ENCODE measurements at places on chromosomes 1 and 21.

- no peak for DNase-seq
Observed at GRCh38 chr1:87404296-87404695, 75.6 kb downstream of the LMO4 start.

DNA sequence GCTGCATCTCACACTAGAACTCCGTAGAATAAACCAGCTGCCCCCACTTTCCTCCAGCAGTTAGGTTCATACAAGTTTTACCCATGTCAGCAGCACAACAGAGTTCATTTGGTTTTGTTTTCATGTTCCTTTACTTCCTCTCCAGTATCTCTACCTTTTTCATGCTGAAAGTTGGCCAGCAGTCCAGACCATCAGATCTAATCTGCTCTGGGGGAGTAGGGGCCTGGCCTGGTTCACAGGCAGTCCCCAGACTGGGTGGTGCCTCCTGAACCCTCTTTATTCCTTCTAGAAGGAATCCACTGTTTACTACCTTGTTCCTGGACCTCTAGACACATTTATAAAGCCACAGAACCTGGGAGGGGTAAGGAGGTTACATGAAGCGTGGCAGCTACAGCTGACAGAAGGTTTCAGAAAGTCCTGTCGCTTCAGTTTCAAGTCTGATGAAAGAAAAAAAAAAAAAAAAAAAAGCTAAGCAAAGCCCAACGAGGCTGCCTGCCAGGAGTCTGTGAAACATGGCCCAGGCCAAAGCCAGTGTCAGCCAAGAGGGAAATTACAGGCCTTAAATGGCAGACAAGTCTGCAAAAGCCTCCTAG is 184.6 kb upstream of the JUN start:
- no peak for DNase-seq

DNA sequence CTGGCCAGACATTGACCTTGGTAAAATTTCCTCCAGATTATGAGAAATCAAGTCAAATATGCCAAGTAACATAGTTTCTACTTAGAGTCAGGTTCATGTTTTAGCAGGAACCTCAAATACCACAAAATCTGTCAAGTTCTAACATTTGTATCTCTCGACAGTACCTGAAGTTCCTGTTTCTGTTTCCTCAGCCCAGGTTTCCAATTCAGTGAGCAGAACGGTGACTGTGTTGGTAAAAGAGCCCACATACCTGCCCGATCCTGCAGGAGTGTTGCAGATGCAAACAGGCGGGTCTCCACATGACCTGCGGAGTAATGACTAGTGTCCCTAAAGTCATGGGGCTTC is 57.9 kb upstream of the LGALS8 start:
- DNase-seq: no peak

DNA sequence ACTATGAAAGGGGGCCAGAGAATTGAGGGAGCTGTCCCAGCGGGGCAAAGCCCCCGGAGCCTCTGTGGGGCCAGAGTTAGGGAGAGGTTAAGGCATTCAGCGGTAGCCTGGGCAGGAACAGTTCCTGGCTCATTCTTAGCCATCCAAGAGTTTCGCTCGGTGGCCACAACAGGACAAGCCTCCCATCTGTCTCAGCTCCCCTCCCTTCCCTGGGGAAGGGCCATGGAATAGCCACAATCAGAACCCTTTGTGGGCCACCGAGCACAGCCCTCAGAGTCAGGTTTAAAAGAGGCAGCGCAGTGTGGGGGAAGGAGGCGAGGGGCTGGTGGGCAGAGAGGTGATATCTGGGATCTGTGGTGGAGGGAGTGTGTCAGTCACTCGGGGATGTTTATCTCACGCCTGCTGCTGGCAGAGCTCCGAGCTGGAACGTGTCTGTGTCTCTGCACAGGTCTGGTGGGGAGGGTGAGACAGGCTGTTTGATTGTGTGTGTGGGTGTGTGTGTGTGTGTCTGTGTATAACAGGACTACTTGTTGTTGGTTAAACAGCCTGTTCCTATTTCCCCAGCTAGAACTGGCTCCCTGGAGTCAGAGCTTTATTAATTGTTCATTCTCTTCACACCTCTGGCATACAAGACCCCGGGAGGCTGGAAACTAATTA is 49.6 kb upstream of the GOLT1A start:
- DNase-seq: no peak

- DNase-seq: no peak
Observed at GRCh38 chr1:175062858-175063257, 4.8 kb upstream of the TNN start.

GRCh38 chr1:95916616-95917015 is 682.6 kb downstream of the RWDD3 start:
- no peak for DNase-seq

- no peak for DNase-seq
Observed at GRCh38 chr1:218524526-218524925, 179.4 kb downstream of the TGFB2 start.

DNA sequence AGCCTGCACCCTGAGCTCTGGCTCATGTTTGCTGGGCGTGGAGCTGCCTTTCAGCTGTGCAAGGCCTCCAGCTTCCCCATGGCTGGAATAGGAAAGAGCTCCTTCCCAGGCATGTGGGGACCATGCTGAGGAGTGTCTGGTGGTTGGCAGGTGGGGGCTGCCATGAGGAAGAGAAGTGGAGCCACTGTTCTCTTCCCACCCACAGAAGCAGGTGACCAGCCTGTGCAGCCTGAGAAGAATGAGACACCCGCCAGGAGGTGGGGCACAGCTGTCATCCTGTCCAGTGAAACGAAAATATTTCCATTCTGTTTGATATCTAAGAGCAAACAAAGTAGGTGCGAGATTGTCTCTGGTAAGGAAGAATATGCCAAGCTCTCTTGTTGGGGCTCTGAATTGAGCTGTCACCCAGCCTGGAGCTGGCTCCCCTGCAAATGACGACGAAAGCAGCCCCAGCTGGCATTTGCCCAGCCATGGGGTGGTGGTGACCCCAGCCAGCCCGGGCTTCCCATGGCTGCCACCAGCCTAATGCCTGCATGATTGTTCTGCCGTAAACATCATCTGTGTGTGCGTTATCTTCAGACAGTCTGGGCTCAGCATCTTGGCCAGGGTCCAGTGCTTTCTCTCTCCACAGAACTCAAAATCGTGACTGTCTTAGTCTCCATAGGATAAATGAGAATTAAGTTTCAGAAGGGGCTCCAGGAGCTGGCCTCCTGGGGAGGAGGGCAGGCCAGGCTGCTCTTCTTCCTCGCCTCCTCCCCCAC is 429.8 kb upstream of the VAMP3 start:
- no peak for DNase-seq

DNA sequence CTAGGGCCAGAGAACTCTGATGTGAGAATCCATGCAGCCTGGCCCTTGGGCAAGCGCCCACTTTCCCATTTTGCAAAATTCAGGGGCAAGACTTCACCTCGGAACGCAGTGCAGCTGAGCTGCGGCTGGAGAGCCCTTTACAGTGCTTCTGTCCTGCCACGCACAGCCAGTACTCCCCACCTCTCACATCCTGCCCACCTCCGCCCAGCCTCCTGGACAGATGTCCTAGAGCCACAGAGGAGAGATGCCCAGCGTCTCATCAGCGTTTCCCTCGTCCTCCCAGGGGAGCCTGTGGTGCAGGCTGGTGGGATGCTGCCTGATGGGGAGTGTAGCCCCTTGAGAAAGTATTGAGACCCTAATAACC is 29.6 kb downstream of the RUNX3 start:
- DNase-seq: no peak

GRCh38 chr1:57881639-57882038 is 457.8 kb upstream of the DAB1 start:
- DNase-seq: no peak

DNA sequence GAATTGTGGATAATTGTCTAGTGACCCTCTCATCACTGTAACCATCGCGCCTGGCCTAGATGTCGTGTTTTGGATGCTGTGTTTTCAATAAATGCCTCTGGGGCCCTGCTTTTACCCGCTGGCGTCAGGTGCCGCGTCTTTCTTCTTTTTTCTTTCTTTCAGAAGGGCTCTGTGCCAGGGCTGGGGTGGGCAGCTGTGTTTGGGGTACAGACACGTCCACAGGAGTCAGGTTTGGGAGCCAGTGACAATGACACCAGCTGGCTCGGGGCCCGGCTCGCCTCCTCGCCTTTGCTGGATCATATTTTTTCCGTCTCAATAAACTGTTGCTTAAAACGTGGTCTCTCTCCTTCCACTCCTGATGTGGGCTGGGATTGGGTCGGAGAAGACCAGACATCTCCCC is 16.1 kb downstream of the TMEM201 start:
- no peak for DNase-seq

DNA sequence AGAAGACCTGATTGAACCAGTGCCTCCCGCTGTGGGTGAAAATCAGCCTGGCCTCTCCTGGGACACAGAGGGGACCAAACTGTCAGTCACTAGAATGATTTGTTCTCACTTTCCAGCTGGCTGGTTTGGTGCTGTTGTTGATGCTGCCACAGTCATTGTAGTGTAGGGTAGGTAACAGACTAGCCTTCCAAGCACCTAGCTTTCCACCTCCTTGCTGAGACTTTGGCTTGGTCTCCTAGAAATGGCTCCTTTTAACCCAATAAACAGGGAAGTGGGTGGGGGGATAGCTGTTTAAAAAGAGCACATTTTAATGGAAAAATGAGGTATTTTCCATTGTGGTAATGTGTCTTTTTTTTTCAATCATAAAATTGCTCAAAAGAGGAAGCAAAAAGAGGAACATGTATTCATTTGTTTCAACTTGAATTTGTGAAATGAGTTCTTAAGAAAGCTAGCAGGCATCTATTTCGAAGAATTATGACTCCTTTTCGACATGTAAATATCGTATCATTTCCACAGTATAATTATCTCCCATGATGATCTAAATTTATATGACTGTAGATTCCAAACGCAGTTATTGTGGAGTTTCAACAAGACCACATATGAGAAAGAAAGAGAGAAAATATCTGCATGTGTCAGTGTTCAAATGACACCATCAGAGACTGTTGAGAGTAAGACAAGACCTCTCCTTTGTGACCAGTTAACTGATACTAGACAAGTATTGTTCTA is 190.1 kb downstream of the HLX start:
- DNase-seq: no peak

DNA sequence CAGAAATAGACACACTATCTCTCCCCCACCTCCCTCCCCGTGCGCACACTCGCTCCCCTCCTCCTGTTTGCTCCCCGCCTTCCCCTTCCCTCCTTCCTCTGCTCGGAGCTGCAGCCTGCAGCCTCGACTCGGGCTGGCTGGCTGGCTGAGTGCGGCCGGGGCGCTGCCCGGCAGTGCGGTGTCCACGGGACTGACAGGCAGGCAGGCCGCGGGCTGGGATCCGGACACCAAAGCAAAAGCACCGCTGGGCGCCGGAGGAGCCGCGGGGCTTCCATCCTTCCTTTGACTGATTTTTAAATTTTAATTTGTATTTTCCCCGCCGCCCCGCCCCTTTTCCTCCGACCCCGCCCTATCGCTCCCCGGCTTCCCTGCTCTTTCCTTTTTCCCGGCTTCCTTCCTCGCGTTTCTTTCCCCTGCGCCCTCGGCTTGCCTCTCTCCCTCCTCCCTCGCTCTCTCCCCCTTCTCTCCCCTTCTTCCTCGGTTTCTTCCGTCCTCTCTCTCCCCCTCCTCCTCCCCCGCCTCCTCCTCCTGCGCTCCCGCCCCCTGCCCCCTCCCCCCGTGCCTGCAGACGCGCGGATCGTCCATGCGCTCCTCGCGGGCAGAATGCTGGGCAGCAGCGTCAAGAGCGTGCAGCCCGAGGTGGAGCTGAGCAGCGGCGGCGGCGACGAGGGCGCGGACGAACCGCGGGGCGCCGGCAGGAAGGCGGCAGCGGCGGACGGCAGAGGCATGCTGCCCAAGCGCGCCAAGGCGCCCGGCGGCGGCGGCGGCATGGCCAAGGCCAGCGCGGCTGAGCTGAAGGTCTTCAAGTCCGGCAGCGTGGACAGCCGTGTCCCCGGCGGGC is 109.4 kb downstream of the NAV1 start:
- peak; percentile 55 for DNase-seq

DNA sequence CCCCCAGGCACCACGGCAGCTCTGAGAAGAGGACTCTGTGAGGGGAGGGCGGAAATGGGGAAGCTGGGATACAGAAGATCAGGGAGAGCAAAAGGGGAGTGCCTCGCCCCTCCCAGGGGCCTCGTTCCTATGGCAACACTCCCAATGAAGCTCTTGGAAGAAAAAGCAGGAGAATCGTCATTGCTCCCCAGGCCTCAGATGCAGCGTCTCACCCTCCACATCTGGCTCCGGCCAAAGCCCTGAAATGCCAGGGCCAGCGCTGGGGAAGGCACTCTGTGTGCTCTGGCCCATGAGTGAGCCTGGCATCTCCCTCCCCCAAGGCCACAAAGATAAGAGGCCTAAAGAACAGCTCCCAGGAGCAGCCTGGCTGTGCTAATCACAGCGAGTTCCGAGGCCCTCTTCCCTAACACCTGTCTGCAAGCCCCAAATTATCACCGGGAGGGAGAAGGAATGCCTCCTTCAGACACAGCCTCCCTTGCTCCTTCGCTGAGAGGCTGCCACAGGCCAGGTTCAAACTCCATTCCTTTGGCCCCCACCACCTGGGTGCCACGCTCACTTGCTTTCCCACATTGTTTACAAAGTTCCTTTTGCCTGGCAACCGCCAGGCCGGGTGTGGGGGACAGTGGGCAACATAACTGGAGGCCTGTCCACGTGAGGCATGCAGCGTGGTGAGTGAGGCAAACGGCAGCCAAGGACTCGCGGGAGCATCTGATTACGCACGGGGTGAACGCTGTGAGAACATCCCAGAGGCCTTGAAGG is 27.8 kb downstream of the ECE1 start:
- no peak for DNase-seq

DNA sequence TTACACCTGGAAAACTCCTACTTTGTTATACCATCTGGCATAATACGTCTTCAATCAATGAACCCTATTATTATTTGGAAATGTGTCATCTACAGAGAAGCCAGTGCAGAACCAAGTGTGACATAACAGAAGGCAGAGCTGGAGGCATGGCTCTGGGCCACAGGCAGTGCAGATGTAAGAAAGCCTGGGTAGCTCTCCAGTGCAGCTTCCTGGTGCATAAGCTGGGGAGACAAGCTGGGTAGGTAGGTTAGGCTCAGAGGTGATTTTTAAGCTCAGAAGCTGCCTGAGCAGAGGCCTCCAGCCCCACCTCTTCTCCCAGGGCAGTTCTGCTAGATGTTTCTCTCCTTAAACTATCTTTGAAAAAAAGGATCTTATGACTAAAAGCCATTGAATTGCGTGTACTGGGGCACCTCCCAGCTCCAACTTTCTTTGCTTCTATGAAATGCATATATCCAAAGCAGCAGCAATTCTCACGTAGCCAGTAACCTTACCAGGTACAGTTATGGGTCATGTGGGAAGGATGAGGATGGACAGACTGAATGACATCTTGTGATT is 30.7 kb downstream of the AKNAD1 start:
- DNase-seq: no peak

DNA sequence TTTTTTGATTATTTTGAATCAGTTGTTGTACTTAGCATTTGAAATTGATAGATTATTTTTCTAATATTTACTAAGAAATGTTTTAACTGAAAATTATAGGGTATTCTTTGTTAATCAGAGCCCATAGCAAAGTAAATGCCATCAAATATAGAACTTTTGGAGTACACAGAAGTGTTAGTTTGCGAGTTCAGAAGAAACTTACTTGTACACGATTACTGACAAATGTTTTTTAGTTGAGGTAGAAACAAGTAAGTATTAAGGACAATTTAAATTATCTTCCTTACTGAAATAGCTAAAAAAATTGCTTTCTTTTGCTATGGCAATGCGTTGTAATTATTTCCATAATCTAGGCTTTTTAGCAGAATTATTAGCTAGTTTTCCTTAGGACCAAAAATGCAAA is 692.2 kb downstream of the USP25 start:
- no peak for DNase-seq

Measured in occipital lobe (tissue), 3 donors.